ENCODE measurements at places on chromosomes 2 and 18. TPM values are rescaled to one million over a fixed set of nuclear protein-coding genes. Genes with fewer than 3 reads are reported as not detected.
A peak's percentile ranks its signal among the peaks of the same experiment; 100 is the strongest.

GRCh38 chr2:127108090-127108523 is 1.2 kb upstream of the BIN1 start:
- no peak for DNase-seq

The GDF7 gene
- 0.76 TPM for polyA plus RNA-seq

The MAP4K4 gene
- polyA plus RNA-seq, result 147 TPM

DNA sequence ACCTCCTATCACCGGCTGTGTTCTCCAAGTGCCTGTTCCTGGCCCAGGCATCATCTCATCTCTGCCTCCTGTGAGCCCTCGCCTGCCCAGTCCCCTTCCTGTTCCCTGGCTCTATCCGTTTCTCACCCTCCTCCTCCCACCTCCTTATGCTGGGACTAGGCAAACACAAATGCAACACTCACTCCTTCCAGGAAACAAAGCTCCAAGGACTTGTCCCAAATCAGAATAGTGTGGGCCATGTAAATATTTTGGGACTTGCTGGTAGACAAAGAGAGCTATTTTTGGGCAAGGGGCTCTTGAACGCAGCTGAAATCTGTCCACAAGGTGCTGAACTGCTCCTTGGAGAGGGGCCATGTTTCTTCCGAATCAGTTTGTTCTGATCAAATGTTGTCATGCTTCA is 25.3 kb downstream of the MBP start:
- DNase-seq, result no peak

GRCh38 chr2:12293874-12294273 is 422.9 kb upstream of the TRIB2 start:
- DNase-seq, result no peak

The CRYGD gene
- polyA plus RNA-seq, result not detected

The SULT1C4 gene
- 22.4 TPM for polyA plus RNA-seq

- no peak for DNase-seq
Observed at GRCh38 chr2:169619946-169620345, 35.8 kb downstream of the PPIG start.

The CCDC178 gene
- 0.89 TPM for polyA plus RNA-seq

DNA sequence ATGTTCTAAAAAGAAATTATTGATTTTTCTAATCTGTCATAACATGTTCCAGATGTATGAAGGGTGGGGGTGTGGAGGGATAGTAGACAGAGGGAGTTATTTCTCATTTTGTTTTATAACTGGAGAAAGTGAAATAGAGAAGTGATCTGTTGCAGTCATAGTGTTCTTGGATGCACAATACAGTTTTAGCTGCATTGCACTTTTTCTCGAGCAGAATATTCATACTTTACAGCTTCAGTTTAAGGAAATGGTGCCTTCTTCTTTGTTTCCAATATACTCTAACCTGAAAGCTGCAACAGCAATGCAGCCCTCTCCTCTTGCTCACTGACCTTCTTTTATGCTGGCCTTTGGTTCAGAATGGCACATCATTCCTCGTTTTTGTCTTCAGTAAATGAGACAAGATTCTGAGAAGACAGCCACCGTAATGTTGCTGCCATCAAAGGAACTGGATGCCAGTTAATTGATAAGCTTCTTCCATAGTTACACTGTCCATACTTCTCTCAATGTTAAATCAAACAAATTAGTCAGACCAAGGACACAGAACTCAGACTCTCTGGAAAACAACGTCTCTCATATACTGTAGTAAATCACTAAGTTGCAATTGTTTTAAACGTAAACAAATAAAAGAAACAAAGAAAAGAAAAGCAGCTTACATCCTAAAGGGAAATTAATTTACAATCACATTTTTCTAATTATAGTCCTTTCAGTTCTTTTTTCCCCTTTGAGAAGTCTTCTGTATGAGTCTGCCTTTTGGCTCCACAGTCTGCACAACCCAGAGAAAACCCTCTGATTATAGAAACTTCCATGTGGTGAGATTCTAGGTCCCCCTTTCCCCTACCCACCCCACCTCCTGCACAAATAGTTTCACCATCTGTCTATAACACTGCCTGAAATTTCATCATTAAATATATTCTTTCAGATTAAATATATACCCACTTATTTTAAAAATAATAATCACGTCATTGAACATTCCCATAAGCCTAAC is 97.4 kb upstream of the UGP2 start:
- no peak for DNase-seq

The B3GNT7 gene
- 0.33 TPM for polyA plus RNA-seq

The ZNF521 gene
- 51.8 TPM for polyA plus RNA-seq

DNA sequence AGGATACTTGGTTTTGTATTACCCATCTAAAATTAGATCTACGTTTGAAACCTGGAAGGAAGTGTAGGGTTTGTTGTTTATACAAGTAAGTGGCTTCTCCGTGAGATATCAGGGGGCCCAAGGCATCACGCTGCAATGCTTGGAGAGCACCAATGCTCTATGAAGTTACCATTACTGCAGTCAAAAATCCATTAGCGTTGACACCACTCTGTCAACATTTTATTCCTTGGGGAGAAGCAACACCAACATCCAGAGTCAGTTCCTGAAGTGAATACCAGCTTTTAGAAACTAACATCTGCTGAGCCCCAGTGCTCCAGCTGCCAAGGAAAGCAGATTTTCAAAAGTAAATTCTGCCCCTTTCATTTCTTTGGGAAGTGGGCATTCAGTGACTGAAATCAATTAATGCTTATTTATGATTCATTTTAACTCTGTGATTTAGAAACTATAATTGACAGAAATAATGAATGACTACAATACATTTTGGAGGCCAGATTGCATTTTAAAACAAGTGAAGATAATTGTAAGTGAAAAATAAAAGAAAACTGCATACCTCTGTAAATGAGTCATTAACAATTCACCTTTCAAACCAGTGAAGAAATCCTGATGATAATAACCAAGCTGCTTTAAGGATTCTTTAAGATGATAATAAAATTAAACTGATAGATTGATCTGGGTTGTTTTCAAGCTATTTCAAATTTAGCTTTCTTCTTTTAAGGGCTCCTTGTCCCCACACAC is 30.5 kb downstream of the LRP1B start:
- DNase-seq, result no peak

The FOXD4L1 gene
- polyA plus RNA-seq, result 1.9 TPM

- no peak for DNase-seq
Observed at GRCh38 chr2:222288590-222289277, 10.1 kb downstream of the PAX3 start.

- DNase-seq, result no peak
Observed at GRCh38 chr18:49251451-49251850, 209.0 kb downstream of the DYM start.

GRCh38 chr2:67561457-67561965 is 164.4 kb downstream of the ETAA1 start:
- no peak for DNase-seq

The TDRD15 gene
- polyA plus RNA-seq, result not detected

The TNFAIP6 gene
- 32.4 TPM for polyA plus RNA-seq

DNA sequence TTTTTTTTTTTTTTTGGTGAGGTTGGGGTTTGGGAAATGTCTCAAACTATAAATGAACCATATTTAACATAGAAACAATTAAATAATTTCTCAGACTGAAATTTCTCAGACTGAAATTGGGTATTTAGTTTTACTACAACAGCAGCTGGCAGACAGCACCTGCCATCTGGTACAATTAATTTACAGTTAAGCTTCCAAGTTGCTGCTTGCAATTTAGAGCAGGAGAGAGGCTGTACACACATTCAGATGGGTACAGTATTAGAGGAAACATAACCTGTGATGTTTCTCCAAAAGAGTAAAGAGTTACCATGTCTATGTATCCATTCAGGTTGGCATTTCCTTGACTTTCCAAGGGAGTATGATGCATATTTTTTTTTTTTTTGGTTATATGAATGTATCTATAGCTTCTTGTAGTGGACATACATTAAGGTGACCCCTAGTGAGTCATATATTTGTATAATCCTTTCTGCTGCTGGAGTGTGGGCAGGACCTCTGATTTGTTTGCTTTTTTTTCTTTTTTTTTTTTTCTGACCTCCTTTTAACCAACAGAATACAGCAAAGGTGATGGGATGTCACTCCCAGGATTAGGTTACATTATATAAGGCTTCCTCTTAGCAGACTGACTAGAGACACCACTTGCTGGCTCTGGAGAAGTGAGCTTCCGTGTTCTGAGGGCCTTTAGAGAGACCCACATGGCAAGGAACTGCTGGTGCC is 201.7 kb downstream of the PTH2R start:
- no peak for DNase-seq

GRCh38 chr2:240460253-240460711 is 24.8 kb downstream of the GPC1 start:
- DNase-seq, result no peak

The CEBPZ gene
- polyA plus RNA-seq, result 39.4 TPM

- no peak for DNase-seq
Observed at GRCh38 chr2:170922634-170923494, 6.2 kb upstream of the GORASP2 start.

DNA sequence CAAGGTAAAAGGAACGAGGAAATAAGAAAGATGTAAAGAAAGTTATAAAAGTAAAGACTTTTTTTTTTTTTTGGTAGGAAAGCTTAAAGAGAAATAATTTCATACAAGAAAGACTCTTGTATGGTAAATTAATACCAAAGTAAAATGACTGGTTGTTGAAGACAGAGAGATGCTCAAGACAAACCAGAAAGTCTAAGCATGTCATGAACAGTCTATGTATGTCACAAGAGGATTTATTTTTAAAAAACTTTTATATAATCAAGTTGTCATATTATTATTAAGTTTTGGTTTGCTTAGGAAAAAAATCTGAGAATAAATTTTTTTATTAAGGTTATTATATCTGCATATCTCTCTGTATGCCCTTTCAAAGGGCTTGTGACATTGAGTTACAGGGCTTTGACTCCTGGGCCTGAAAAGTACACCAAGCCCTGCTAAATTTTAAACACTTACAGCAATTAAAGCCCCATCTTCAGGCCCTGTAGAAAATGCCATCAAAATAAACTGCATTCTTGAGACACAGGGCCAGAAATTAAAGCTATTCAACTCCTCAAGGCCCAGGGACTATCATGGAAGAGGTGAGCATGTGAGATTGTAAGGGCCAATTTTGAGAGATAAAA is 10.9 kb upstream of the SGPP2 start:
- no peak for DNase-seq

DNA sequence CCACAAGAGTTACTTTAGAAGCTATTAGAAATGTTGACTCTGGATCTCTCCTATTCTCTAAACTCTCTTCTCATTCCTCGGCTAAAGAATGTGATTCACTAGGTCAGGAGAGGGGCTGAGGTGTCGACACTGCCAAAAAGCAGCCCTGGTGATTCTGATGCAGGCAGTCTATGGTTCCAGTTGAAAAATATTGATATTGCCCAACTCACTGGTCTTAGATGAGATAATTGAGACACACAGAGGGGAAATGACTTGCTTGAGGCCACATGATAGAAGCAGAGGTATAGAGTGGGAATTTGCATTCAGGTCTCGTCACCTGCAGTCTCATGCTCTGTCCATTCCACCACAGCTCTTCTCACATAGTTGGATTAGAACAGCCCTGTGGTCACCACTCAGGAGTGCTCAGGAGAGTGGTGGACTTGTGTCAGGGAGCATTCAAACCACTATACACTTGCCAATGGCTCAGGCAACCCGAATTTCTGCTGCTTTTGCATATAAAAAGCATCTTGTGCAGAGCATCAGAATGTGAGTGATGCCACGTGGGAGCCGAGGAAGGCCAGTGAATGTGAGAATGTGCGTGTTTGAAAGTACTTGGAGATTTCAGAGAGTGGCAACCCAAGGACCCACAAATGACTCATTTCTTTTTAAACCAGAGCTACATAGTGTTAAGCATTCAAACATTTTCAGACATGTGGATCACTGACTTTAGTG is 65.1 kb upstream of the CTLA4 start:
- DNase-seq, result no peak

DNA sequence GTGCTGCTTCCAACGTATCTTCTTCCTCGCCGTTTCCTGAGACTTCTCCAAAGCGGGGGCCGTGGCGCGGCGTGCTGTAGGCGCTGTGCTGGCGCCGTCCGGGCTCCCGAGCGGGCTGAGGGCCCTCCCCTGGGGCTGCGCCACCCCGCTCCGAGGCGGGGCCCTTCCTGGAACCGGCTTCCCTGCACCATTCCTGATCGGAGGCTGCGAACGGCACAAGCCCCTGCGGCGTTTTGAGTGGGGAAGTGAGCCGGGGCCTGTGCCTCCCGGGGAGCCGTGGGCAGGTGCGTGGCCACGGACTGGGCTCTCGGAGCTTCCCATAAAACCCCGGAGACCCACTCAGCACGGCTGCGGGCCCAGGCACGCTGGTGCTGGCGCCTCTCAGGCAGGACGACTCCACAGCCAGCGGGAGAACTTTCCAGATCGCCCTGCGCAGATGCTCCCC is 74.7 kb downstream of the PSMG2 start:
- DNase-seq, result no peak

DNA sequence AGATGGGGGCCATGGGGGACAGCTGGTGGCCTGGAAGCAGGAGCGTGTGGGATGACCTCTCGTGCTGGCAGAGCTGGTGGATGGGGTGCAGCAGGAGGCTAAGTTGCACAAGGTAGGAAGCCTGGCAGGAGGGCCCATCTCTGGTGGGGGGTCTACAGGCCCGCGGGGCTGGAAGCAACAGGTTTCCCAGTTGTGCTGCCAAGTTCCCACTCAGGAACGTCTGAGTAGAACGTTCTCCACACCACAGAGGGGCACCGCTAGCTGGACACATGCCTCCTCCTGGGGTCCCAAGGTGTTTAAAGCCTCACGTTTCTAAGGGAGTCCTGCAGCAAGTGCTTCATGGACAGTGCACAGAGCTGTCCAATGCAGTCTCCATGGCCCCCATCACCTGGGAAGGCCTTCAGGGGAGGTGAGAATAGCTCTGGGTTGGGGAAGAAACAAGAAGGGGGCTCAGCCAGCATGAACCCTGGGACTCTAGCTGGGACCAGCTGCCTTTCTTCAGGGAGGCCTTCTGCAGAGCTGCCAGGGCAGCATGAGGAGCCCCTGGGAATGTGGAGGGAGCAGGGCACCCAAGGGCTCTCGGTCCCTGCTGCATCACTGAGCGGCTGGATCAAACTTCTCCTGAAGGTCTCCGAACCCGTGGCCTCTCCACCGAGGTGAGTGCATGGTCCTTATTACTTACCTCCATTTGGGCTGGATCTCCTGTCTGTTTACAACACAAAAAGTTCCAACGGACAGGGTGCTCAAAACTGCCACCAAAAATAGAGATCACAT is 80.0 kb downstream of the TWIST2 start:
- no peak for DNase-seq

GRCh38 chr18:79856119-79857007 is 58.6 kb downstream of the KCNG2 start:
- peak; percentile 53 for DNase-seq

The ALKAL2 gene
- 1.6 TPM for polyA plus RNA-seq

Measured in muscle of arm (tissue), 14 donors.